ENCODE measurements at places on chromosomes 13 and 19. TPM values are rescaled to one million over a fixed set of nuclear protein-coding genes. Genes with fewer than 3 reads are reported as not detected.

GRCh38 chr13:91017669-91018053, 329.8 kb upstream of the MIR17HG start:
- peak; percentile 1 for DNase-seq

Gene FFAR1
- not detected for total RNA-seq

Gene ZNF579
- 29.1 TPM for total RNA-seq

DNA sequence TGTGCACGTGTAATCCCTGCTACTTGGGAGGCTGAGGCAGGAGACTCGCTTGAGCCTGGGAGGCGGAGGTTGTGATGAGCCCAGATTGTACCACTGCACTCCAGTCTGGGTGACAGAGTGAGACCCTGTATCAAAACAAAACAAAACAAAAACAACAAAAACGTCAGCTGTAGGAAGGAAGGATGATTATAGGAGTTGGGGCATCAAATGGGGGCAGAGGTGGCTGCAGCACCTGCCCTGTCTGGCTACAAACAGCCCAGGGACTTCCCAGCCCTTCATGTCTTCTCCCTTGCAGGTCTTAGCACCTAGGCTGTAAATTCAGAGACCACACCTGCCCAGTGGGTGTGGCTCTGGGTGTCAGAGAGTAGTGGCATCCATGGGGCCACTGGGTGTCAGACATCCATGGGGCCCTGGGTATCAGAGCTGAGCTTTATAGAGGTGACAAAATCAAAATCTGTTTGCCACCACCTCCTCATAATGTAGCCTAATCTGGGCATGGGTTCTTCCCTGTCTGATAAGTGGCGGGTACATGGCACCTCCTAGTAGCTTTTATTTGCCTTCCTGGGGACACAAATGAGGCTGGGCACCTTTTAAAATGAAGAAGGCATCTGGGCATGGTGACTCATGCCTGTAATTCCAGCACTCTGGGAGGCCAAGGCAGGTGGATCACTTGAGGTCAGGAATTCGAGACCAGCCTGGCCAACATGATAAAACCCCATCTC, 4.7 kb upstream of the B3GNT3 start:
- DNase-seq = no peak

DNA sequence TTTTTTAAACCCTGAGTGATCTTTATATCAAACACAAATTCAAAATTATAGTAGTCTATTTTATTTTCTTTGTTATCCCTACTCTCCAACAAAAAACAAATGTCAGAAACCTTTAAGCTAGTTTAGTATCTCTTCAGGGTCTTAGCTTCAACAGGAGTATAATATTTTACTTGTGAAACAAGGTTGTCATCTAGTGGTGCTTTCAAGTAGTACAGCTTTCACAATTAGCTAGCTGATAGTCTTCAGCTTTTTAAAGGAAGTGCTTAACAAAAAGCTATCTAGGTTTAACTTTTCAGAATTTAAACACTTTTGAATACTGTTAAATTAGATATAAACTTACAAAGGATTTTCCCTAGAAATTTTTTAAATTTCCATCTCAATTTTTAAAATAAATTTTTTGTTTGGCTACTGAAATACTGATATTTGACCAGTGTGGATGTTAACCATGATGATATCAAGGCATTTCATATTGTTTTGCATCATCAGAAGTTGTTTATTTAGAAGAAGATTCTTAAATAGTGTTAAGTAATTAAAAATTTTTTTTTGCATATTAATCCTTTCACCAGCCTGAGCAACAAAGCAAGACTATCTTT, 34.2 kb downstream of the TDRD3 start:
- DNase-seq = no peak

Gene RFPL4A
- total RNA-seq = not detected

Gene CYP4F12
- not detected for total RNA-seq

DNA sequence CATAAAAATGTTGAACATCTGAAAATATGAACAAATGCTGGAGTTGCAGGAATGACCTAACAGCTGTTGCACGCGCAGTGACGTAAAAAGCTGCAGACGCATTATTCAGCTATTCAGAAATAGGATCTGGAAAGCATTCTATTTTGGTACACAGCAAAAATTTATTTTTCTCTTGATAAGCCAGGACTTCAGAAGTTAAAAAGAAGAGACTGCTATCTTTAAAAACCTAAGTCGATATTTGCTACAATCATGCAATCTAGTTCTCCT, 36.9 kb upstream of the STARD13 start:
- DNase-seq = no peak

GRCh38 chr19:50187937-50188336, 15.5 kb upstream of the MYH14 start:
- no peak for DNase-seq

Gene YJEFN3
- 15.0 TPM for total RNA-seq

Gene KCNK6
- total RNA-seq = not detected

DNA sequence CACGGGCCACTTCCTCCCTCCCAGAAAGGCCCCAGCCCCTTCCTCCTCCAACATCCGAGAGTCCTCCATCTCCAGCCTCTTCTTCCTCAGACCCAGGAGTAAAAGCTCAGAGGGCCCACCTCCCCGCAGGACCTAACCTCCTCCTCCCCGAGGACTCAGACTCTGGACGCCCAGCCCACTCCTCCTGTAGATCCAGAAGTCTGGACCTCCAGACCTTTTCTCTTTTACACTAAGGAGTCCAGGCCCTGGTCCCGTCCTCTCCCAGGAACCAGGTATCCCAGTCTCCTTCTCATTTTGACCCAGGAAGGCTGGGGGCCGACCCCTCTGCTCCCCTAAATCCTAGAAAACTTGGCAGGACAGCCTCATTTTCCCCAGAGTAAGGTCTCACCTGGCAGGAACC, 1.9 kb upstream of the KLK8 start:
- no peak for DNase-seq

Gene GDF15
- total RNA-seq = 1.2 TPM

DNA sequence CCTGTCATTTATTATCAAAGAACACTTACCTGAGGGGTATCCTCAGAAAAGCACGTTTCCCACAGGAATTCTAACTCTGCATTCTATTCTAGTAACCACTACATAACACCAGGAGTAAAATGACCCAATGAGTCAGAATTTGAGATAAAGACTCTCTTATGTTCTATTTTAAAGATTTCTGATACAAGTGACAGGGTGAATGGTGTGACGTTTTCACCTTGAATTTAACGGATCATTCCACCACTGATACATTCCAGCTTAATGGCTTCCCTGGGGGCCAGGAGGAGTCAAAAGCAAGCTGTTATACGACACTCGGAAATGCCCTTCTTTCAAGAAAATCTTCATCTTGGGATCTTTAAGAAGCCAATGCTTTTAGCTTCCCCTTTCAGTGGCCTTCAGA, 55.2 kb downstream of the SLC7A1 start:
- no peak for DNase-seq

- DNase-seq = no peak
These were observed 18.5 kb upstream of the IGLON5 start for GRCh38 chr19:51292971-51293370.

DNA sequence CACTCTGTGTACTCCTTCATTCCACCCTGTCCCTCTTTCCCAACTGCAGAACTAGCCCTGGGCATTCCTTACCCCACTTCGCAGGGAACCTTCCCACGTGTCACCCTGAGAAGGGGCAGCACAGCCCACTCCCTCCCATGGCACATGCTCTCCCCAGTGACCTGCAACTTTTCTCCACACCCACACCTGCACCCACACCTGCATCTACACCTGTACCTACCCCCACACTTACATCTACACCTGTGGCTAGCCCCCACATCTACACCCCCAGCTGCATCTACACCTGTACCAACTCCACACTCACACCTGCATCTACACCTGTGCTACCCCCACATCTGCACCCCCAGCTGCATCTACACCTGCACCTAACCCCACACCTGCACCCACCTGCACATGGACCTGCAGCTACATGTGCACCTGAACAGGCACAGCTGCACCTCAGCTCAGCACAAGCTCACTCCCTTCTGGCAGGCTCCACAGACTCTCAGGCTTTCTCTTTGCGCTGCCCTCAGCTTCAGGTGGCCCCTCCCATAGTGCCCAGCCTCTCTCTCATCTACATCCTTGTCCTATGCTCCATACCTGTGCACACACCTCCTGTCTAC, 234.1 kb downstream of the TUBA3C start:
- no peak for DNase-seq

- DNase-seq = no peak
These were observed 44.7 kb upstream of the RANBP3 start for GRCh38 chr19:6022570-6023064.

Gene ZNF93
- total RNA-seq = 36.0 TPM

DNA sequence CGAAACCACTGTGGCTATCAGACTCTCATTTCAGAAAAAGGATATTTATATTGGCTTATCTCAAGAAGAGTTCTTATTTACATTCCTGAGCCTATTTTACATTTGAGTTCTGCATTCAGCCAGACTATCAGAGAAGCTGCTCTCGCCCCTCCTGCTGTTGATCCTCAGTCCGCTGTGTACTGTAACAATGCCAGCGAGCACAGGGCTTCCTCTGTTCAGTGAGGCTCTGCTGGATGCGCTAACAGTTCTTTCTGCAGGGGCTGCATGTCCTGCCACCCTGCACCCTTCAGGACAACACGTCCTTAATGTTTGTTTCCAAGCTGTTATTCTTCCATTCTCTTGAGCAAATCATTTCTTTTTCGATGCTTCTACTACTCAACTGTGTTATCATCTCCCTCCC, 463.7 kb upstream of the SGCG start:
- no peak for DNase-seq

DNA sequence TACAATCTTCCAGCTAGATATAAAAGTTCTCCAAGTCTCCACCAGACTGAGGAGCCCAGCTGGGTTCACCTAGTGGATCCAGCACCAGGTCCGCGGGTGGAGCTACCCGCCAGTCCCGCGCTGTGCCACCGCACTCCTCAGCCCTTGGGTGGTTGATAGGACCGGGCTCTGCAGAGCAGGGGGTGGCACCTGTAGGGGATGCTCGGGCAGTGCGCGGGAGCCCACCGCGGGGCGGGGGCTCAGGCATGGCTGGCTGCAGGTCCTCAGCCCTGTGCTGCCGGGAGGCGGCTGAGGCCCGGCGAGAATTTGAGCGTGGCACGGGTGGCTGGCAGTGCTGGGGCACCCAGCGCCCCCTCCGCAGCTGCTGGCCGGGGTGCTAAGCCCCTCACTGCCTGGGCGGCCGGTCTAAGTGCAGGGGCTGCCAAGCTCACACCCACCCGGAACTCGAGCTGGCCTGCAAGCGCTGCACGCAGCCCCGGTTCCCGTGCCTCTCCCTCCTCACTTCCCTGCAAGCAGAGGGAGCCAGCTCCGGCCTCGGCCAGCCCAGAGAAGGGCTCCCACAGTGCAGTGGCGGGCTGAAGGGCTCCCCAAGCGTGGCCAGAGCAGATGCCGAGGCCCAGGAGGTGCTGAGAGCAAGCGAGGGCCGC, 542.8 kb upstream of the PCDH9 start:
- no peak for DNase-seq

- DNase-seq = no peak
These were observed 81.0 kb upstream of the UBAC2 start for GRCh38 chr13:99119656-99120055.

Gene FPR3
- not detected for total RNA-seq
